ENCODE measurements at places on chromosomes 3 and 15.

DNA sequence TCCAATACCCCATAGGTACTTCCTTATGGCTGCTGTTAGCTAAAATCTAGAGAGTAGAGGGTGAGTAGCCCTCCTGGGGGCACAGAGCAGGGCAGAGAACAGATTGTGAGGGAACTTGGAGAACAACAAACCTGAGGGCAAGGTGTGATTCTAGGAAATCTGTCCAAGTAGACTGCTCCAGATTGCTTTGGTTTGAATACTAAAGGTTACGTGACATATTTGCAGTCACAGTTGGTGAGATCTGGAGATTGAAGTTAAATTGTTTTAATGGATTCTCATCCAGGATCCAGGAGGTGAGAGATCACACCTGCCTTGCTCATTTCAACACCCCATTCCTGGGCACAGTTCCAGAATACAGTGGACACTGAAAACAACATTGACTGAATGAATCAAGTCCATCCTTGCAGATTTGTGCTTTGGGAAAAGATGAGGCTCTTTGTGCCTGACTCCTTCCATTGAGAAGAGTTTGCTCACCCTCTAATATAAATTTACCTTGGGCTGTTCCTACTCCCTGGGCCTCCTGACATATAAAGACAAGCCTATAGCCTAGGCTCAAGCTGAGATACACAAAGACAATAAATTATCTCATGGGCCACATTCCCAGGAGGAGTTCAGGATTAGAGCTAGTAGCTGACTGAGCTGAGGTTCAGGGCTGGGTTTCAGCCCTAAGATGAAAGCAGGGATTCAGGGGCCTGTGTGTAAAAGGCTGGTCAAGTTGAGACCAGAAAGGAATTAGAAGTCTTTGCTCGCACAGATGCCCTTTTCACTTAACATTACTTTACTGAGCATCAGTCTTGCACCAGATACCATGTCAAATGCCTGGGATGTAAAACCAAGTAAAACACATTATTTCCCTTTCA lies 400.9 kb upstream of the MCTP2 start:
- DNase-seq = no peak

DNA sequence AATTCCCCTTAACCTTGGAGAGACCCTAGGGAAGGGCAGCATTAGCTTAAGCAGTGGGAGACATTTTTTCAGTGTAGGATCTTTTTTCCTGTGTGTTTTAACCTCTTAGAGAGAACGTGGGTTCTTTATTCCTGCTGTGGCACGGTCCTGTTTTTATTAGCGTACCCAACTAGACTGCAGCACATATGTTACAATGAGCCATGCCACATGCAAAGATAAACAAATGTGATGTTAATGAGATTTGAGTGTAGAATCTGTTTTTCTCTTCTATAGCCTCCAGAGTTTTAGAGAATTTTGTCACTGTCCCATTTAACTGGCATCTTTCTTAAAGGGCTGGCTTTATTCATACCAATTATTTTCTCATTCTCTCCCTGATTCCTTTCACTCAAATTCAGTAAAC lies 347.5 kb downstream of the CNTN4 start:
- no peak for DNase-seq

GRCh38 chr3:138197058-138197457 lies 10.0 kb downstream of the ARMC8 start:
- no peak for DNase-seq

DNA sequence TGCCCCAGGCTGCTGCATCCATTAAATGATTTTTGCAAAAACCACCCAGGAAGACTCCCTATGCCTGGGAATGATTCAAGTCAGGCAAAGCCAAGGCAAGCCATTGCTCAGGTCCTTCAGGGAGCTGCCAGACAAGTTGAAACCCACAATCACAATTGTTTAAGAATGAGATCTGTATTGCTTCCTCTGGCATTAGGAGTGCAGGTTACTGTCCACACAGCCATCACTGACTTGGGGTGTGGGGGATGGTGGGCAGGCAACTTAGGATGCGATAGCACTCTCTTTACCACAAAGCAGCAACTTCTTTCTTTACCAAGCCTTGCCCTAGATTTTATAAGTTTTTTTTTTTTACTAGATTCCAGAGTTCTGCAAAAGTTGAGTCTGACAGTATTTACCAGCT lies 15.0 kb upstream of the IL20RB start:
- no peak for DNase-seq

GRCh38 chr3:21188459-21188858 lies 562.6 kb downstream of the ZNF385D start:
- DNase-seq = no peak

- DNase-seq = no peak
These were observed 733.0 kb upstream of the DPPA4 start for GRCh38 chr3:110070161-110070916.

- no peak for DNase-seq
These were observed 445.4 kb downstream of the EPHB1 start for GRCh38 chr3:135240426-135240825.

GRCh38 chr15:30008156-30008555 lies 74.6 kb upstream of the GOLGA8J start:
- DNase-seq = no peak

DNA sequence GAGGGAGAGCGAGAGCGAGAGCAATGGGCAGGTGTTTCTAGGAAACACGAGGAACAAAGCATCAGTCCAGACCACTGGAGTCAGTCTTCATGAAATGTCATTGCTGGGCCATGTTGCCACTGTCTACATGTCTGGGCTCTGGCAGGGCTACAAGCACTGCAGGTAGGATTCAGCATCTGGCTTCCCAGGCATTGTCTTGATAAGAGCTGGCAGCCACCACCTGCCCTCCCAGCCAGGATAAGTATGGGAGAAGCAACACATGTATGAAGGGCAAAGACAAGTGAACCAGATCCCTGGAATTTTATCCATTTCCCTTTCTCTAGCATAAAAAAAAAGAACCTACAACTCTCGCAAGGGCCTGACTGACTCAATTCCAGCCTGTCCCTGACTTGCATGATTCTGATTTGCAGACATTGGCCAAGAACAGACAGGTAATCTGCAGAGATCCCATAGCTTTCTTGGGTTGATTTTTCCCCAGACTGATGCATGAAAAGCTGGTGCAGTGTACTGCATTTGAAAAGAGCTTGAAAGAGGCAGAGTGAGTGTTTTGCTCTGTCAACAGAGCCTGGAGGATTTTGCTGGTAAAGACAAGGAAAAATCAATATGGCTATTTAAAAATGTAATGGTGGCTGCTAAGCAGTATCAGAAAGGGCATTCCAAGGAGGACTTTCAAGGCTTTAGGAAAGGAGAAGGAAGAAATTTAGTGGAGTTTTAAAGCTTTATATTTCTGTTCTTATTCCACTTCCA lies 157.2 kb upstream of the MYRIP start:
- DNase-seq = no peak
